COR-L47 (cell line): ENCODE measurements at places on chromosomes 12 and 14.

DNA sequence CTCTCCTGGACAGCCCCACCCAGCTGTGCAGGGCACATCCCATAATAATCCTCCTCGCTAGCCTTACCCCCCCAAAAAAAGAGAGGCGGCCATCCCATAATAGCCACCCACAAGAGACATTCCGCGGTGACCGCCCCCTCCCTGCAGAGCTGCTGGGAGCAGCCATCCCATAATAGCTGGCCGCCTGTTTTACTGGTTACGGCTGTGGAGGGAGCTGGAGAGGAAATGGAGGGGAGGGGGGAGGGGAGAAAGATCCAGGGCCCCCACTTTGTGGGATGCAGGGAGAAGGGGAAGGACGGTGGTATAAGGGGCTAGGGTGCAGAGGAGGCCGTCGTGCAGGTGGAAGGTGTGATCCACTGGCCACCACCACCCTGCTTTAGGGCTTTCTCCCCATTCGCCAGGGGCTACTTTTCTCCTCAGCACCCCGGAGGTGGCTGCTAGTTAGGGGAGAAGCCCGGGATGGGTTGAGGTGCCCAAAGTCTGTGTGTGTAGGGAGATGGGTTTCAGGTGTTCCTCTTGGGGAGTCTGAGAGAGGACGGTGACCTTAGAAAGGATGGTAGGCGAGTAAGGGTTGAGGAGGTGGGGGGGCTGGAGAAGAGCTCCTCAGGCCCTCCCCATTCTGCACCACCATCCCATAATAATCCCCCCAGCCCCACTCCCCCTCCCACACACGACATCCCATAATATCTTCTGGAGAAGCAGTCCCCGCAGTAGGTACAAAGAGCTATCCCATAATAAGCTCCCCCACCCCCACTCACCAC, 6.0 kb upstream of the CHD4 start:
- DNase-seq, result peak; percentile 91

- DNase-seq, result no peak
Measured at GRCh38 chr12:72315858-72316257, 43.7 kb downstream of the TRHDE start.

DNA sequence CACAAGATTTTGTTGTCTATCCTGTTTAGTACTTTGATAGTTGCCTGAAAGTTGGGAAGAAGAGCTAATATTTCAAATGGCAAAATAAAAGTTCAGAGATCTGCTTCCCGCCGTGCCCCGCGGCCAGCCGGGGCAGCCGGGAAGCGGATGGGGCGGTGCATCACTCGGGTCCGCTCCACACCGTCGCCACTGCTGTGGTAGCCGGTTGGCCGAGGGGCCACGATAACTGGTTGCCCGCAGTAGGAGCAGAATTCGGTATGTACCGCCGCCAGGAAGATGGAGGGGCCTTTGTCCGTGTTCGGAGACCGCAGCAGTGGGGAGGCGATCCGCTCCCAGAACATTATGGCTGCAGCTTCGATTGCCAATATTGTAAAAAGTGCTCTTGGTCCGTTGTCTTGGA, 427.2 kb upstream of the PDE3A start:
- DNase-seq, result no peak

GRCh38 chr12:19138551-19138950, 9.0 kb downstream of the PLEKHA5 start:
- no peak for DNase-seq

- DNase-seq, result no peak
Measured at GRCh38 chr12:62210422-62210821, 49.8 kb upstream of the USP15 start.

- DNase-seq, result no peak
Measured at GRCh38 chr14:21095430-21096205, 2.8 kb downstream of the ZNF219 start.

DNA sequence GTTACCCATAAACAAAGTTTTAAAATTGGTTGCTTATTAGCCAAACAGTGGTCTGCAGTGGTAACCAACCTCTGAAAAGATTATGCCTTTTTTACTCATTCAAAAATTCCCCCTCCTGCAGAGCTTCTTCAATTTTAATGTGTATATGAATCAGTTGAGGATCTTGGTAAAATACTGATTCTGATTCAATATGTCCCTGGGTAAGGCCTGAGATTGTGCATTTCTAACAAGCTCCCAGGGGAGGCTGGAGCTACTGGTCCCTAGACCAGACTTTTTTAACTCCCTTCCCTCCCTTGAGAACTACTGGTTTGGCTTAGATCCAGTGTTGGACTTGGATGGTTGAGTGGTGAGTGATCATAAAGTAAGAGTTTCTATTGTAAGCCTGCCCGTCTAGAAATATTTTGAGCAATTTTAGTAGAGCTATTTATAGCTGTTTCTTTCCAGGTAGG, 90.2 kb downstream of the FUT8 start:
- DNase-seq, result no peak

DNA sequence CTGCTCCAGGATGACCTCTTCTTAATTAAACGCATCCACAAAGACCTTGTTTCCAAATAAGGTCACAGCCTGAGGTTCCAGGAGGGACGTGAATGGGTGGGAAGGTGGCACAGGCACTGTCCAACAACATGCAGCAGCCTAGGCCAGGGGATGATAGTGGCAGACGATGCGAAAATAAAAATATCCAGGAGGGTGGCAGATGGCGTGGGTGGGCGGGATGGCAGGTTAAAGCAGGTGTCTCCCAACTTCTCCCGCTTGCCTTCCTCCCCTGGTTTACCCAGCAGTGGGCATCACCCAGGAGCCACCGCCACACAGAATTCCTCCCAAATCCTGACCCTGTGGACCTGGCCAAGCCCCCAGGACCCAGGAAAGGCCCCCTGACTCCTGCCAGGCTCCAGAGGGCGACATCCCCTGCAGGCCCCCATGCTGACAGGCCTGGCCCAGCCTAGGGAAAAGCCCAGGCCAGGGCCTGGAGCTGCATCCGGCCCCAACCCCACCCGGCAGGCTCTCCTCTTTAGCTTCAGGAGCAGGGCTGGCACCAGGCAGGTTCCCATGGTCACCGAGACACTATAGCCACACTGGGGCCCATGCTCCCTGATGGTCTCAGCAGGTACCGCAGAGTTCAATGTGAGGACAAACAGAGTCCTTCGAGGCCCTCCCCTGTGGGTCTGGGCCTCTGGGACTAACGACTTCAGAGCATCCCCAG, 9.7 kb downstream of the NCOR2 start:
- peak; percentile 81 for DNase-seq

- DNase-seq, result no peak
Measured at GRCh38 chr14:46074061-46074460, 577.5 kb downstream of the RPL10L start.

GRCh38 chr12:7451756-7452155, 7.8 kb upstream of the CD163L1 start:
- DNase-seq, result no peak

DNA sequence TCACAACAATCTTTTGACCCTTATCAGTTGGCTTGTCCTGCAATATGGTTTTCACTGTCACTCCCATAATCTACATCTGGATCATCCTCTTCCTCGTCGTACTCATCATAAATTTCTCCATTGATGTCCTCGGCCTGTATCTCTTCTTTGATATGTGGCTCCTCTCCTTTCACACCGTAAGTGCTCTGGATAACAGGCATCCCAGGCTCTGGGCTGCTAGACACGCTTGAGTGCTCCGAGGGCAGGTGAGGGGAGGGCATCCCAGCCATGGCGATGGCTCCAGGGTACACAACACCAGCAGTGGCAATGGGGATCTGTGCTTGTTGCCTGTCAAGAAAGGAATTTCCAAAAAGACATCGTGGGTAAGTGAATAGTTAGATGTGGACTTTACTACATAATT, 415.3 kb downstream of the SOX5 start:
- no peak for DNase-seq

- no peak for DNase-seq
Measured at GRCh38 chr14:91254461-91254860, 10.0 kb upstream of the GPR68 start.

DNA sequence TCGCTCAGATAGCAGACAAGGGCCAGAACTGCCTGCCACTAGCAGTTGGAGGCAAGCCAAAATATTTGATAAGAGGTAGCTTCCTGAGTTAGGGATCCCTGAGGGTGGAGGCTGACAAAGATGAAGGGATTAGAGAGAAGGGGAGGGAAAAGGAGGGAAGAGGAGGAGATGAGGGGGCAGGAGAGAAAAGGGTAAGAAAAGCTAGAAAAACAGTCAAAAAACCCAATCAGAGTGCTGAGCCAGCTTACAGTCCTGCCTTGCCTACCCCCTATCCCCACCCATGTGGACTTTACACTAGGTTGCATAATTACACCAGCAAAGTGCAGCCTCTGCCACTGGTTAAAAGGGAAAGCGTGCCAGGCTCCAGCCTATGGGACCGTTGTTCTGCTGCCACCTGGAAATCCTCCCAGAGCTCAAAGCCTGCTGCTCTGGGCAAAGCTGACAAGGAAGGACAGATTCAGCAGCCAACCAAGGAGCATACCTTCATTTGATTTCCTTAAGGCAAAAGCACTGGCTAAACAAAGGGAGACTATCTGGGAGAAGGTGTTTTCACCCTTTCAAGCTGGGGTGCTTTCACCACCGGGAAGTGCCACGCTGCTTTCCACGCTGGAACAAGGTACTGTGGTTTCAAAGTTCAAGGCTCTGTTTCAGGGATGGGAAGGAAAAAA, 3.8 kb upstream of the NUMB start:
- DNase-seq, result peak; percentile 82

- DNase-seq, result no peak
Measured at GRCh38 chr12:31527083-31527482, 63.9 kb downstream of the DENND5B start.

GRCh38 chr12:54156578-54156977, 32.2 kb downstream of the SMUG1 start:
- DNase-seq, result no peak

DNA sequence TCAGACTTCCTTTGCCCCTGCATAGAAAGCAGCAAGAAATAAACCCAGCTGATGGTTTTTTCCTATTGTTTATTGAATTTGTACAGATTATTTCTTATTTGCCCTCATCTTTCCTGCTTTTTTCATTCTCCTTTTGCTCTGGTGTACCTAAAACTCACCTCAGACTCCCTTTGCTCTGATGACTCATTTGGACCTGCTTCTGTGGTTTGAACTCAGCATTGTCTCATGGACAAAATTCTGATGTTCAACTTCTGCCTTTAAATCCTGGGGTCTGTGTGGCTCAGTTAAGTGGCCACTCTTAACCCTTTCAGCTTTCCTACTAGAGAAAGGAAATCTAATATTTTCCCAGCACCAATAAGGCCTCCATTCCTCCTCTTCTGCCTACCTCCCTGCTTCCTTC, 3.5 kb upstream of the SENP1 start:
- DNase-seq, result no peak

DNA sequence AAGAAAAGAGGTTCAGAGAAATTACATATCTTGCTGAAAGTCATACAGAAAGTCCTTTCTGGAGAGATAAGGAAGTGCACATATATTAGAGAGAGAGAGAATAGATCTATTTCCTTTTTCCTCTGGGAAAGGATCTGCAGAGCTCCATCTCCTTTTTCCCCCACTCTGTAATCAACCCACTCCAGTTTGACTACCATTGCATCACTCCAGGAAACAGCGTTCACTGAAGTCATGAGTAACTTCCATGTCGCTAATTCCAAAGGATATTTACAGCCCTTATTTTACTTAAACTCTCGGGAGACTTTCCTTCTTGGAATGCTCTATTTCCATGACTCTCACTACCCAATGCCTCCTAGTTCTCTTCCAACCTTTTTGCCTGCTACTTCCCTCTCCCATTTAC, 72.5 kb upstream of the PARP11 start:
- DNase-seq, result no peak

- peak; percentile 17 for DNase-seq
Measured at GRCh38 chr14:30656190-30656632, 34.1 kb downstream of the SCFD1 start.
